ENCODE measurements at places on chromosomes 1 and 21. TPM values are rescaled to one million over a fixed set of nuclear protein-coding genes. Genes with fewer than 3 reads are reported as not detected.

DNA sequence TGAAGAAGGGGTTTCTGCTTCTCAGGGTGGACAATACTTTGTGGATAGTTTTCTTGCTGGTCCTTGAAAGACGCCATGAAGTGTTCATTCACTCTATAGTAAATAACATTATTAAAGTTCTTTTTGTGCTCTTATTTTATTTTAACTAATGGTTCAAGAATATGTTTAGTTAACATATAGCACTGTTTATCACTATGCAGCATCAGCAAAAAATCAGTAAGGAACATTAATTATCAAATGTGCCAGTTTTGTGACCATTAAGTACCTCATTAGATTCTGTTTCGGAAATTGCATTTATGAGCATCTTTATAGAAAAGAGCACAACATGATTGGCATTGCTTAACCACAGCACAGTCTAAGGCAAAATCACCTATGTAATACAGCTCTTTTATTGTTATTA, 385.6 kb downstream of the LMO4 start:
- no peak for DNase-seq

DNA sequence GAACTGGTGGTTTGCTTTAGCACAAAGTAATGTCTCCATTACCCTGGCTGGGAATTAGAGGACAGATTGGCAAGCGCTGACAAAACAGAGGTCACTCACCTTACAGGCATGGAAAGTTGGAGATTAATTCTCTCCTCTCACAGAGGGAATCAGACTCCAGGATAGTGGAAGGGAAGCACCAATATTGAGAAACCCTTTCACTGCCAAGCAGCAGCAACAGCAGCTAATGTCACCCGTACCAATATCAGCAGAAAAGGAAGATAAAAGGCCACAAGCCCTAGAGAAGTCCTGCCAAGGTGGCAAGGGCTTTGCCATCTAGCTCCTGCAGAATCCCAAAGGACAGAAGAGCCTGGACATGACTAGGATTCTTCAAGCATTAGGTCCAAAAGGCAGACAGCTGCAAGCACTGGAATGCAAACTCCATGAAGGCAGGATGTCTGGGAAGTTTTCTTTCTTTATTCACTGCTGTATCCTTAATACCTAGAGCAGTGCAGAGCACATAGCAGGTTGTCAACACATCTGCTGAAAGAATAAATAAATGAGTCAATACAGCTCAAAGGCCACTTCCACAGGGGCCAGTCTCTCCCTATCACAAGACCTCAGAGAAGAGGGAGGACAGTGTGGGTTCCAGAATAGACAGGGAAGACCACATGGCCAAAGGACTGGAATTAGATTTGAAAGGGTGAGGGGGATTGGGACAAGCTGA, 57.2 kb downstream of the ERI3 start:
- no peak for DNase-seq

DNA sequence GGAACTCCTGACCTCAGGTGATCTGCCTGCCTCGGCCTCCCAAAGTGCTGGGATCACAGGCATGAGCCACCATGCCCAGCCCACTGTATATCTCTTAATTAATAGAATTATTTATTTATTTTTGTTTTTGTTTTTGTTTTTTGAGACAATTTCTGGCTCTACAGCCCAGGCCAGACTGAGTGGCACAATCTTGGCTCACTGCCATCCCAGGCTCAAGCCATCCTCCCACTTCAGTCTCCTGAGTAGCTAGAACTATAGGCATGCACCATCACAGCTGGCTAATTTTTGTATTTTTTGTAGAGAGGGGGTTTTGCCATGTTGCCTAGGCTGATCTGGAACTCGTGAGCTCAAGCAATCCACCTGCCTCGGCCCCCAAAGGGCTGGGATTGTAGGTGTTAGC, 15.7 kb upstream of the WDTC1 start:
- DNase-seq, result no peak

CLCA4 gene
- total RNA-seq, result not detected

DNA sequence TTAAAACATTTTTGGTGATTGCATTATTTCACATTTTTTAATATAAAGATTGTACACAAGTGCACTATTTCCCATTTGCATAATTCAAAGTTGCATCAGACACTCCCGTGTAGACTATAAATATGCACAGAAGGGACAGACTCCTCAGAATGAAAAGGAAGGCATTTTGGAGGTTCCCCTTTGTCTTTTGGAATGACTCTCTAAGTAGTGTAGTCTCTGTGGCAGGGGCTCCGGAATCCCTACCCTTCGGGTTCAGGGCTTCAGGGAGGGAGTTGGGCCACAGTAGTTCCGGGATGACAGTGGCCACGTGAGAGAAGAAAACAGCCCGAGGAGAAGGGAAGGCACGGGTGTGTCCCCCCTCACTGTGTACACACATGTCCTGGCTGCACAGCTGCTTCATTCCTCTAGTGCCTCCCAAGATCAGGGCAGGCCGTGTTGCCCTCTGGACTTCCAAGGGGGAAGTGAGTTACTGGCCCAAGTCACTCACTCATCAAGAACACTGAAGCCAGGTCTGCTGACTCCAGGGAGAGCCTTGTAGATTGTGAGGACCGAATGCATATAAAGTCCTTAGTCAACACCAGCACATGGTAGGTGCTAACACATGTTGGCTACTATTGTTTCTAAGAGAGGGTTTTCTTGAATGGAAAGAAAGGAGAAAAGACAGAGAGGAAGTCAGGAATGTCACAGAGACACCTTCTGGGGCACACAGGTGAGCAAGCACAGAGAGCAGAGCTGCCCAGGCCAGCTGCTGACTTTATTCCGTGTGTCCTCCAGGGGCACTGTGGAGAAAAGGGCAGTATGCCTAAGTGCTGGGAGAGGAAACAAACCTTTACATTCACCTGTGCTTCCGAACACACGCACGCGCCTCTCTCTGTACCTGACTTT, 39.8 kb downstream of the LHX4 start:
- DNase-seq, result no peak

GRCh38 chr1:208240662-208241355, 3.4 kb downstream of the PLXNA2 start:
- no peak for DNase-seq

SPRR2F gene
- total RNA-seq, result not detected

DNA sequence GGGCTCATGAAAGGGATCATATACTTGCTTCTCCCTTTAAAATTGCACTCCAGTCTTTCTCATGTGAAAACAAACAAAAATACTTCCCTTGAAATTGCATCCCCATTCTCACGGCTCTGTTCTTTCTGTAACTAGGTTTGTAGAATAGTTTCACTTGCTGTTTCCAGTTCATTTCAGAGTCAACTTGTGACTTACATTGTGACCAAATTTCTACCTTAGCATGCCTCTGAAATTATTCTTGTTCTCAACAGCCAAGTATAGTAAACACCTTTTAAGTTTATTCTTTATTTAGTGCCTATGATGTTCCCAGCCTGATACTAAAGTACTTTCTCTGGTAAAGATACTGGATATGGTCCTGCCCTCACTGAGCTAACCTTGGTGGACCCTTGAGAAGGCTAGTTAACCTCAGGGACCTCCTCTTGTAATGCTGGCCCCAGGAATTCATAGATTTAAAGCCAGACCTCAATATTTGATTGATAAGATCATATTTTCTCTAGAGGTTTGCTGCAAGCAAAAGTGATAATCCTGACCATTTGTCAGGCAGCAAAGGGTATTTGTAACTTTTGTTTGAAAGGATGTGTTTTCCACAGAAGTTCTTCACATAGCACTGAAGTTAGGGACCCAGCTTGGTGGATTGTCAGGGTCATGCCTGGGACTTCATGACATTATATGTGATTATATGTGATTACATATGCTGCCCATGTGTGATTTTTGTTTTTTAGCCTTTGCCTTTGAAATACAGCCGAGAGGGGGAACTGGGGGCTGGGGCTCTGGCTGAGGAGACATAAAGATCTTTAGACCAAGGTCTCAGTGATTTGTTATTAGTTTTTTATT, 29.6 kb downstream of the VANGL2 start:
- no peak for DNase-seq

GRCh38 chr1:181816608-181817007, 244.9 kb downstream of the ZNF648 start:
- DNase-seq, result no peak

GRCh38 chr1:247331525-247332214, at the start of gene ZNF496:
TSS of gene ZNF496 (minus strand) at chr1:247331867. CDS start at chr1:247329578, 2,289 bp downstream.
- peak; percentile 91 for DNase-seq

DNA sequence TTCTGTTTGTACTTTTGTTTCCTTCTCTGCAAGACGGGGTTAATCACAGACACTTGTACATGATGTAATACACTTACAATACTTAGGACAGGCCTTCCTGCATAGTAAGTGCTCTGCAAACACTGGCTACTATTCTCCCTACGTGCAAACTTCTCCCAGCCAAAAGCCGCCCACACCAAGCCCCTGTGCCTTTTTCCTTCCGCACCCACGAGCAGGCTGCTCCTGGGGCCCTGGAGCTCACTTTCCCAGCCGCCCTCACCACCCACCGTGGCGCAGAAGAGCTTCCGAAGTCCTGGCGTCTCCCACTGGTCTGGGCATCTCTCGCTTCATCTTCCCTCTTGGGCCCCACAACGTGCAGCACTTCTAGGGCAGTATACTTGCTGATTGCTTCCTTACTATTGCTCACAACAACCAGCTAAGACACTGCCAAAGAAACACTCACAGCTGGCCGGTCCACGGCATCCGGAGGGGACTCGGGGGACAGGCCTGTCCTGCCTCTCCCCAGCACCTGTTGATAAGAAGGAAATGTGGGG, 22.5 kb upstream of the GPR157 start:
- DNase-seq, result peak; percentile 77

DNA sequence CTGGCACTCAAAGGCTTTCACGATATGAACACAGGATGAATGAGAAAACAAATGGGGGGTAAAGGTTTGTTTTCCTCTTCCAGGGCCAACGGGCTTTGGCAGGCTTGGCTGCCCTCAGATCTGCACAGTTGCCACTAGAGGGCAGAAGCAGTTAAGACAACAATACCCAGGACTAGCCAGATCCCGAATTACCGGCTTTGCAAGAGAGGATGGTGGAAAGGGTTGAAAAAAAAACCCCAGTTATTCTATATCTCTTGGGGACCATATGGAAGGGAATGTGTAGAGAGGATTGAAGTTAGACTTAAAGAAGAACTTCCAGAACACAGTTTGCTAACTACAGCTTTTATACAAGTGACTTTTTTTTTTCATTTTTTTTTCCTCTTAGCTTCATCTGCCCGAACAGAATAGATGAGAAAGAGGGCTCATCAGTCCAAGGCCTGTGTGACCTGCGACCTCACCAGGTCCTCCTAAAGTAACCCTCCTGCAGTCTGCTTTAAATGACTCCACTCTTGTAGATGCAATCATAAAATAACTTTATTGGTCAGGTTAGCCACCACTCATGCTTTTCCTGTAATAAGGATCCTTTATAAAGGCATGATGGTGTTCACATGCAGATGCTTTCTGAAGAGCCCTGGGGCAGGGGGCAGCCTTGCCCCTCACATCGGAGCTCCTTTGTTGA, 10.7 kb downstream of the FMOD start:
- DNase-seq, result peak; percentile 72

KLHL12 gene
- total RNA-seq, result 24.4 TPM

FCAMR gene
- total RNA-seq, result not detected

C1QA gene
- 521 TPM for total RNA-seq

GRCh38 chr1:219310181-219310728, 136.6 kb downstream of the LYPLAL1 start:
- DNase-seq, result no peak

DNA sequence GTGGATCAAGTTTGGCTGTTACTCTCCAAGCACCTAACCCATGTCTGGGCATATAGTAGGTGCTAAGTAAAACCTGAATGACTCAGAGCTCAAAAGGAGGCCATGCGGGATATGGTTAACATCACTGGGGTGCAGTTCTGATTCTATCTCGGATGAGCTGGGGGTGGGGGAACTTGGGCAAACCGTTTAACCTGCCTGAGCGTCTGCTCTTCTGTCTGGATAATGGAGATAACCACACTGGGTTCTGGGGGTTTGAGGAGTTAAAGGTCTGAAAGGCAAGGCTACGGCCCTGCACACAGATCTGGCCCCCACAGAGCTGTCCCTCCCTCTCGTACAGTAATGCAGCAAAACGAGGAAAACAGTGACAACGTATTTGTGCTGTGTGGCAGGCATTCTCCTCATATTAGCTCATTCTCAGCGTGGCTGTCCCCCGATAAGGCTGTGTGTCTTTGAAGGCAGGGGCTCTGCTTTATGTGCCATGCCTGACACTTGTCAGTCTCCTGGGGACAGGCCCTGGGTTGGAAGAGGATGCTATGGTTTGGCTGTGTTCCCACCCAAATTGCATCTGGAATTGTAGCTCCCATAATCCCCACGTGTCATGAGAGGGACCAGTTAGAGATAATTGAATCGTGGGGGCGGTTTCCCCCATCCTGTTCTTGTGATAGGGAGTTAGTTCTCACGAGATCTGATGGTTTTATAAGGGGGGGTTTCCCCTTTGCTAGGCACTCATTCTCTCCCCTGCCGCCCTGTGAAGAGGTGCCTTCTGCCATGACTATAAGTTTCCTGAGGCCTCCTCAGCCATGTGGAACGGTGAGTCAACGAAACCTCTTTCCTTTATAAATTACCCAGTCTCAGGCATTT, 6.8 kb upstream of the ALDH4A1 start:
- DNase-seq, result no peak

GPR161 gene
- total RNA-seq, result 14.5 TPM

DNA sequence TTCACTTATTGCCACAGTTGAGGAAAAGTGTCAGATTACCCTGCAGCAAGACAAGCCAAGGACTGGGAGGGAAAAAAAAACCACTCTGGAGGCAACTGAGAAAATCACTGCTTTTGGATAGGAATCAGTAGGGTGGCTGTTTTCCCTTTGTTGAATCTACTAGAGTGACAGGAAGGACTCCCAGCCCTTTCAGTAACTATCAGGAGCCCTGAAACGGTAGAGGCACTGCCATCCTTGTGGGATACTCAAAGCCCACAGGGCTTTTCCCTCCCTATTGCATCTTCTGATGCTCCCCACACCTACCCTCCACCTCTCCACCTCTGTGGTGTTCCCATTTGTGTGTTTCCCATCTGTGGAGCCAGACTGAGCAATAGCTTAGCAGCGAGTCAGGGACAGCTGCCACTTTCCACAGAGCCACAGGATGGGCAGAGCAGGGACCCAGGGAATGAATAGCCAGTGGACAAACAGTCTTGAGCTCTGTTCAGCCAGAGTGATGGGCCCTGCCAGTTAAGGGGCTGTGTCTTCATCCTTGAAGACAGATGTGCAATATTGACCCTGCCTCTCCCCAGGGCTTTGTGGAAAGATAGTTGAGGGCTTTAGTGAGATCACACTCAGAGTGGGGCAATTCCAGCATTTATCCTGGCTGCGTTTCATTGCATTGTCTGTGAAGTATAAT, 13.9 kb downstream of the UBIAD1 start:
- no peak for DNase-seq

SPRR2G gene
- total RNA-seq, result not detected

DNA sequence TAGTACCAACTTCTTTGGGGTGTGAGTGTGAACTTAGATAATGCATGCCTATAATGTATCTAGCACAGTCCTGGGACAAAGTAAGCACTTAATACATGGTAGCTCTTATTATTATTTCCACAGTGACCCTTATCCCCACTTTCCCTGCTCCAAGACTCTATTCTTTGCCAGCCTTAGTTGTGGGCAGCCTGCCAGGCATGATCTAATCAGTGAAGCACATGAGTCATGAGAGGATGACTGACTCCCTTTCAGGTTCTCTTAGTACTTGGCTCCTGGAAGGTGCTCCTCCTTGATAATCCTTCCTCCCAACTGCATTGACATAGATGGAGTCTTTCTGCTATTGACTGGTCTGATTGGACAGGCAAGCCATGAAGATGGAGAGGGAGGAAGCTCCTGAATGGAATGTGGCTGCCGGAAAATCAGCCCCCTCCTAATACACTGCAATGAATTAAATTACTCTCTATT, 17.4 kb upstream of the GNG12 start:
- peak; percentile 81 for DNase-seq

GRCh38 chr1:101154547-101154946, 82.3 kb upstream of the S1PR1 start:
- DNase-seq, result no peak

- no peak for DNase-seq
Measured at GRCh38 chr1:77473690-77474089, 191.9 kb downstream of the AK5 start.

KMO gene
- total RNA-seq, result 19.0 TPM

SPRR3 gene
- not detected for total RNA-seq
